ENCODE measurements at places on chromosomes 4 and X.

DNA sequence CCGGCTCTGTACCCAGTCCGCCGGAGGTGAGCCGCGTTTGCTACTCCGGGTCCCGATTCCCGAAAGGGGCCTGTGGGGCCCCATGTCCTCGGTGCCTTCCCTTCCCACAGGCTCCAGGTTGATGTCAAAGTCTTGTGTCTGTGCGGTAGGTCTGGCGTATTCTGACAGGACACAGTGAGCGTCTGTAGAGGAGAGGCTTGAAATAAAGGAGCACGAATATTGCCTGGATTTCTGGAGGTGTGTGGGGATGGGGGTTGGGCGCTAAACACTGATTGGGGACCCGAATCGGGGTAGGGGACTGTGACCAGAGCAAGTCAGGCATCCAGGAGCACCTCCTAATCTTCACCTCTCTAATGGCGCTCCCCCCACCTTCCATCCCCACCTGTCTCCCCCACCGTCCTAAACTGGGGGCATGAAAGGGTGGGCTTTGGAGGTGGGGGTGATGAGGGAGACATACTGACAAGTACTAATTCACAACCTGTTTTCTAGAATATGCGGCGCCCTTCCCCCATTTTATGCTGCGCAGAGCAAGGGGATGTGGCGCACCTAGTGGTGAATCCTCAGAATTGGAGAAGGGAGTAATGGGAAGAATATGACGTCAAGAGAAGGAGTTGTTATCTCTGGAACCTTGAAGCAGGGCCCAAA, 855 bp downstream of the GPRASP2 start:
- no peak for DNase-seq

- DNase-seq, result no peak
Measured at GRCh38 chr4:122617597-122618593, 3.0 kb downstream of the IL21 start.

DNA sequence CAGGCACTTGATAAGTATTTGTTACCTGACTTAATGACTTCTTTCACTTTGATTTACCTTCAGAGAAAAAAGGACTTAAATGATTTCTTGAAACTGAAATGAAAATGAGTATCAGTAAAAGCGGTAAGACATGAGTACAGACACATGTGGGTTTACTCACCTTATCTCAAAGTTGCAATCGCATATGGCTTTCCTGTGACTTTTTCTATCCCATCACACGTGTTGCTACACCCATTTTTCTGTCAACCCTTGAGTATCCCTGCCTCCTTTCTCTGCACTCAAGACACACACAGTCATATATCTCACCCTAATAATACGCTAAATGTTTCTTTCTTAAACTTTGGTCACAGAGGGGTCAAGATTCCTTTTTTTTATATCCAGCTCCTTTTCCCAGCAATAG, 11.0 kb upstream of the ARHGEF38 start:
- no peak for DNase-seq

- DNase-seq, result no peak
Measured at GRCh38 chrX:39431893-39432292, 630.6 kb downstream of the MID1IP1 start.

GRCh38 chrX:46577221-46578005, 3.8 kb downstream of the CHST7 start:
- no peak for DNase-seq

DNA sequence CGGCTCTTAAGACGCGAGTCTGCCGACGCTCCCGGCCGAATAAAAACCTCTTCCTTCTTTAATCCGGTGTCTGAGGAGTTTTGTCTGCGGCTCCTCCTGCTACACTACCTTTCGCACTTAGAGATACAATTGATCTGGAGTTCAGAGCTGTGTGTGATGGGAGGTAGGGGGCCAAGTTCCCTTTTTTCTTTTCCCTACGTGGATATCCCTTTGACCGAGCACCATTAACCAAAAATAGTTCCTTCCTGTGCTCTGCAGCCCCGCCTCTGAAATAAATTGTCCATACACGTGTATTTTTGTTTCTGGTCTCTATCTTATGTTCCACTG, 555 bp upstream of the PGM2 start:
- no peak for DNase-seq

GRCh38 chr4:16264798-16265197, 38.5 kb upstream of the TAPT1 start:
- no peak for DNase-seq

DNA sequence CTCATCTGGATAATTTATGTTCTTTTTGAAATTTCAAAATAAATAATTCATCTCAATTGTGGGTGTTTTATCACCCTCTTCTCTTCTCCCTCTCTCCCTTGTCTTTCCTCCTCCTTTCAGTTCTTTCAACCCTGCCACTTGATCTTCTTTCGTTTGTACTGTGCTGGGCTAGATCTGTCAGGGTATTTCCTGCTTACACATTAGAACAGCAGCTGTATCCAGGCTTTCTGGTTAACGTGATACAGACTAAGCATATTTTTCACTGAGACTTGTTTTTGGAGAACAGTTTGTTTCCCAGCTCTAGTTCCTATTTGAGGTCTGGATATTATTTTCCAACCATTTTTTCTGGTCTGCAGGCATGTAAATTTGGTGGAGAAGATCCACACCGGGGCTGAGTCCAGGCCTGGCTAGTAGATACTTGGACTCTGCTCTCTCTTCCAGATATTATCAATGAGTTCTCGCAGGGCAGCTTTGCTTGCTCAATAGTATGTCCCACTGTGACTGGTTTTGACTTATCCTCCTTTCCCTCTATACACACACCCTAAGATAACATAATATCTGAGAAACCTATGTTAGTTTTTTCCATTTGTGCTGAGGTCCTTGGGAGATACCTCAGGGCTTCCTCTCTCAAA, 1310.7 kb upstream of the TENM3 start:
- no peak for DNase-seq

DNA sequence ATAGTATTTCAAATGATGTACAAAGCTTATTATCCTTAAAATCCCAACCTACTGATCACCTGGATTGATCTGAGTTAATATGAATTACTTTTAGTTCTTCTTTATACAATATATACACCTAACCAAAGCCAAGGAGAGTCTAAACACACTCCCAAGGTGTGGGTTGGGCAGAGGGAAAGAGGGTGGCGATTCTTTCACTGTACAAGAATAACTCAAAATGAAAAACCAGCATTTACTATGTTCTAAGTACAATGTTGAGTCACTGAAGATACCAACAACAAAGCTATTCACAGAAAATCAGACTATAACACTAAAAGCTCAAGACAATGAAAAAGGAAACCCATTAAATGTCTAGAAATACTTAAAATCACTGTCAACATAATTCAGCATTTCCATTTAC, 46.6 kb downstream of the ANKRD17 start:
- DNase-seq, result no peak

DNA sequence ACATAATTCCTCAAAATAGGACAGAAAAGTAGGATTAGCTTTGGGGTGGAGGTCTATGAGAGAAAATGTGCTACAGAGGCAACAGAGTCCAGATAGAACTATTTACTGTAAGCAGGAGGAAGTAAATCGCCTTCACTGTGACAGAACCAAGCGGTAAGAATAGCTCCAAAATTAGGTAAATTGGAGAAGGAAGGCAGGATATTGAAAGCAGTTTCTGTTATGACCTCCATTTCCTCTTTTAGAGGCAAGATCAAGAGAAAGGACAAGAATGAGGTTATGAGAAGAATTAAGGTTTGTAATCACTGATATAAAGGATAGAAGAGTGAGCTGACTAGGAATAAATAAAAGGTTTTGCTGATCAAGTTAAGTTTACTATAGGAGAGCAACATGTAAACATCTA, 44.1 kb upstream of the NEUROG2 start:
- no peak for DNase-seq

GRCh38 chrX:150212672-150213480, 150.2 kb upstream of the MAMLD1 start:
- no peak for DNase-seq

- no peak for DNase-seq
Measured at GRCh38 chrX:110268886-110269285, 49.0 kb downstream of the AMMECR1 start.

DNA sequence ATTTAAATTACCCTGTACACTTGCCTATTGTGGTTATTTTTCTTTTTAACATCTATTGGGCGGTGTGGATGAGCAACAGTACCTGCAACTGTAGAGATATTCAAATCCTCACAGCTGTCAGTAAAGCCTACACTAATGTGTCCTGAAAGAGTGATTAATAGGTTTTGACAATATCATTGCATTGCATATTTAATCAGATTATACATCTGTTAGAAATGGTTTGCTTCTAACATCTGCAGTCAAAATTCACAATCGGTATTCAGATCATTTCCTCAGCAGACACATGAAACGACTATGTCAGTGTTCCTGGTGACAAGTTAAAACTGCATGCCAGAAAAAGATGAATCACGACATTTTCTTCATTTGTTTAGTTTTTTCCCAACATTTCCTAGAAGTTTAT, 254.6 kb upstream of the EPHA5 start:
- DNase-seq, result no peak

DNA sequence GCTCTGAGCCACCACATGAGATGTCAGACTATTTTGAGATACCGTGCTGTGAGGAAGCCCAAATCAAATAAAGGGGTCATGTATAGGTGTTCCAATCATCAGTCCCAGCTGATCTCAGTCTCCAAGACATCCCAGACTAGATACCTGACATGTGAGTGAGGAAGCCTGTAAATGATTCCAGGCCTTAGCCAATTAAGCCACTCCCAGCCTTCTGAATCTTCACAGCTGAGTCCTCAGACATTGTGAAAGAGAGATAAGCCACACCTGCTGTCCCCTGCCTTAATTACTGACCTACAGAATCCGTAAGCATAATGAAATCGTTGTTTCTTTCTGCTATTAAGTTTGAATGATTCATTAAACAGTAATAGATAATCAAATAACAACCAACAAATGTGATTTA, 671.4 kb downstream of the ZNF674 start:
- no peak for DNase-seq

DNA sequence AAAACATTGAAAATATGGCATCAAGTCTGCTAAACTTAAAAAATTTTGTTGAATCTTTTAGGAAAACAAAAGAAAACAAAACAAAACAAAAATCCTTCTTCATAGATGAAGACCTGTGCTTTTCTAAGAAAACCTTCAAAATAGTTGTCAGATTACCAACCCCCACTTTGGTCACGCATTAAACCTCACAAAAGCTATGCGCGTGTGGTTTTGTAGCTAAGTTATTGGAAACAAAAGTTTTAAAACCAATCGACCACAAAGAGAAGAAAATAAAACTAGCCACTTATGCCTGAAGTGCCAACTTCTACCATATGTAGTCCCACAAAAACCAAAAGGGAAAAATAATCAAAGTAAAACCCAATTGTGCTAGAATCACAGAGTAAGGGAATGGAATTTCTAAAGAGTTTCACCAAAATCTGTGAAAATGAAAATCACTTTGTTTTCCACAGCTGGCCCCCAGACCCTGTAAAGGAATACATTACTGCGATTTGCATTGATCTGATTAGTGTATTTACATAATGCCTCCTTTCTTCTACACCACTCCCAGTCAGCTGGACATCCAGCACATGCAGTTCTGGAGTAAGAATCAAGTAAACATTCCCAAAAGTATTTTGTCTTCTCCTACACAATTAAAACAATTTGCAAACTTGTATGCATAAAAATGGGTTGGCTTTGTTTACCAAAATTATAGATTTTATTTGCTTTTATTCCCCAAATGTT, 330.1 kb upstream of the DKK2 start:
- no peak for DNase-seq

- no peak for DNase-seq
Measured at GRCh38 chr4:55801498-55801897, 18.1 kb upstream of the EXOC1L start.

GRCh38 chrX:39670281-39670680, 427.5 kb downstream of the BCOR start:
- DNase-seq, result no peak

DNA sequence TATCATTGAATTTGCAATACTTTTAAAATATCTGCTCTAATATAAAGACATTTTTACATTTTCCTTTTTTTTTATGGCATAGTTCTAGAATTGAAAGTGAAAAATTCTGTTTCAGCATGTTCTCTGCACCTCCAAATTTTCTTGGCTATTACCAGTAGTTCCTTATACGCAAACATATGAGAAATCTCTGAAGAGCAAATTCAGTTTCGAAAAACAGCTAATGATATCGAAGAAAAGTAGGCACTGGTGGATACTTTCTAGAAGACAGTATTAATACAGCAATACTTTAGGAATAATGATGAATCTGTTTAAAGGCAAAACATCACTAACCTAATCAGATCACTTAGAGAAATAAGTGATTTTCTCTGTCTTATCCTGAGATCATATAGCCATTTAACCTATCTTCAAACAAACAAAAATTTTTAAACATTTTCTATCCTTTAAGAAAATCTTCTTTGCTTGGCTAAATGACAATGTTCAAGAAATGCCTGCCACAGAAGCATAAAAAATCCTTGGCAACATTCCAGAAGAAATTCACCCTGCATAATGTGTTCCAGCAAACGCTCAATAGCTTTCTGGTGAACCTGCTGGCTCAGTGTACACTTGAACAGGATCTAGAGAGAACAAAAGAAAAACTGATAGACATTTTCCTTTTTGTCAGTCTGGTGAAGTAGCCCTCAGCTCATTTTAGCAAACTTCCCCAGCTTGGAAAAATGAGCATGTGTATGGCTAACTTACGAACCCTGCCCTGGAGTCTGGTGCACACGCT, 51.2 kb upstream of the KLF3 start:
- DNase-seq, result no peak

DNA sequence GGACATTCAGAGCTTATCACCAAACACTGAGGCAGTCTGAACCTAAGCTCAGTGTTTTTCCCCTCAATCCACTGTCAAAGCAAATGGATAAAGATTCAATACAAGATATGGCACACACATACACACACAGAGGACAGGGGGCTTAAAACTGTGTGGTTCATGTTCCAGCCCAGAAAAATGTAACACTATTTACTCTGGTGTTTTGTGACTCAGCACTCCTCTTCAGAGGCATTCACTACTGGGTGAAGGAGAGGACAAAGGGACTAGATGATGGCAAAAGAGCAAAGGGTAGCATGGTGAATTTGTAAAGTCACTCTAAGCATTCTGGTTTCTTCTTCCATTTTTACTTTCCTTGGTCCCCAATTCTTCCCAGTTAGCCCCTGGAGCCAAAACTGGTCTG, 120.3 kb downstream of the ARHGEF9 start:
- no peak for DNase-seq

DNA sequence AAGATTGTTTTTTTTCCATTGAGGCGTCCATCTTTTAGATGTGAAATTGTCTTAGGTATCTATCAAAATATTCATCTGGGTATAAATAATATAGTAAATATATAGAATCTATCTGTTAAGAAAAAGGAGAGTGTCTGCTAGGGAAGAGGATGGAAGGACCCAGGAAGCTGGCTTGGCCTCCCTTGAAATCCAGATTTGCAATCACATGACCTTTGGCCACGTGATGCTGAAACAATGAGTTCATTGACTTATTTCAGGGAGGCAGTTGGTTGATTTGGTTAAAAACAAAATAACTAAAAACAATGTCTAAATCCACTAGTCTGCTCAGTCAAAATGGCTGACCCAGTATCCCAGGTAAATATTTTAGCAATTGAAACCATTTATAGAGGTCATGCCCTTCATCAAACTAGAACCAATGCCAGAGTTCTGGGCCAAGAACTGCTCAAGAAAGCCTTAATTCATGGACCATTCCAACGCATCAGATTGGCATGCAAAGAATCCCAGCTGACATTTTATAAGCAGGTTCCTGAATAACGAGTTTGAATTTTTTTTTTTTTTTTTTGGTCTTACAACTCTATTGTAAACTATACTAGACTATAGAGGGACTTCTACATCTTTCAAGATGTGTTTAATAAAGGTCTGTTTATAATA, 172.7 kb downstream of the MID1 start:
- no peak for DNase-seq

Measured in T-helper 9 cell (primary cell).